ENCODE measurements at places on chromosomes 1 and 21.

GRCh38 chr1:117665556-117666270 lies 59.9 kb downstream of the TENT5C start:
- DNase-seq: no peak

GRCh38 chr1:171841931-171842761 lies 848 bp downstream of the DNM3 start:
- DNase-seq: no peak

DNA sequence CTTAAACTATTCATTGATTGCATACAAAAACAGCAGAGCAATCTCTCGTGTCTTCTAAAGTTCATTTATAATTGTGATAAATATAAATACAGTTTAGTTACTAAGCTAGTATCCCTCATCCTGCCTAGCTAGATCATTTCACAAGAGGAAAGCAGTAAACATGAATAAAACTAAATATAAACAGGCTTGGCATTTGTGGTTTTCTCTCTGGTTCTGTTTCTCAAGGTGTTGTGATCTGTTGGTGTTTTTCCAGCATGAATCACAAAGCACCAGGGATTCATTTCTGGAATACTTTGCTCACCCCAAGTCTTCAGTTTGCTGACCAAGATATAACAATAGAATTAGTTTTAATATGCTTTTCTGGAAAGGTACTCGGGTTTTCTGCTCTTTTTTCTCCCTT lies 32.7 kb upstream of the GLIS1 start:
- no peak for DNase-seq

- DNase-seq: no peak
Measured at GRCh38 chr1:198756470-198756869, 117.6 kb downstream of the PTPRC start.

- no peak for DNase-seq
Measured at GRCh38 chr1:34286511-34286910, 109.8 kb downstream of the C1orf94 start.

DNA sequence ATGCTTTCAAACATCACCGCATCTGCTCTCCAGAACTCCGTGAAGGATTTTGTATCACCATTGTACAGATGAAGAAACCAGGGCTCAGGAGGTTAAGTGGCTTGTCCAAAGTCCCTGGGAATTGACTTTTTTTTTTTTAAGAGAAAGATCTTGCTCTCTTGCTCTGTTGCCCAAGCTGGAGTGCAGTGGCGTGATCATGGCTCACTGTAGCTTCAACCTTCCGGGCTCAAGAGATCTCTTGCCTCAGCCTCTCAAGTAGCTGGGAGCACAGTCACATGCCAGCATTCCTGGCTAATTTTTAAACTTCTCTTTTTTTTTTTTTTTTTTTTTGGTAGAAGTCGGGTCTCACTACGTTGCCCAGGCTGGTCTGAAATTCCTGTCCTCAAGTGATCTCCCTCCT lies 6.9 kb upstream of the TAS1R2 start:
- no peak for DNase-seq

GRCh38 chr1:183968386-183968785 lies 69.1 kb downstream of the COLGALT2 start:
- no peak for DNase-seq

GRCh38 chr1:109247401-109248365 lies 1.7 kb upstream of the CELSR2 start:
- DNase-seq: no peak

Data from activated T-helper 1 cell treated with anti-CD3 and anti-CD28 coated beads, Interleukin-2, amount 50 U/mL, for 16 hours (primary cell).